Stomach (tissue), 19 donors: ENCODE measurements at places on chromosomes 12 and 14. TPM values are rescaled to one million over a fixed set of nuclear protein-coding genes. Genes with fewer than 3 reads are reported as not detected.

Gene LRRC74A
- polyA plus RNA-seq, result not detected

GRCh38 chr12:46384451-46385309 lies 12.1 kb upstream of the SLC38A2 start:
- H3K27ac ChIP-seq, result peak overlapping the region; percentile 99
- H3K36me3 ChIP-seq, result no peaks in the 10 kb centered on the region
- peaks cover 47% of the 10 kb centered on the region for H3K4me1 ChIP-seq
- H3K27me3 ChIP-seq, result no peaks in the 10 kb centered on the region

DNA sequence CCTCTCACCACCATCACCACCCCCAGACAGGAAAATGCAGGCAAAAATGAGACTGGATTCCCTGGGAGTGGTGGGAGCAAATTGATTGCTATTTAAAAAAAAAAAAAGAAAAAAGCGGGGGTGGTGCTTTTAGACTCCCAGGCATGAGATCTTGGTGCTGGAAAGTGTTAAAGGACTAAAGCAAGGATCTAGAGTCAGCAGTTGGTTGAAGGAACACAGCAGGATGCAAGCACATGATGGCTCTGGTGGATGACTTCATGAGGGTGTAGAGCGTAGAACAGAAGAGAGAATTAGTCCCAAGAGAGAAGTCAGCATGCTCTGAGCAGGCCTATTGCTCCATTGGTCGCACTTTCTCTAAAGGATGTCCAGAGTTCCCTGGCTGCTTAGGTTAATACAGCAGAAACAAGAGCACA lies 183.8 kb upstream of the HMGA2 start:
- H3K27me3 ChIP-seq, result no peaks in the 10 kb centered on the region
- H3K27ac ChIP-seq, result no peak overlapping the region
- H3K4me3 ChIP-seq, result no peak overlapping the region
- DNase-seq, result no peak
- no peaks in the 10 kb centered on the region for H3K36me3 ChIP-seq
- no peaks in the 10 kb centered on the region for H3K4me1 ChIP-seq

Gene EID3
- 2.3 TPM for polyA plus RNA-seq

DNA sequence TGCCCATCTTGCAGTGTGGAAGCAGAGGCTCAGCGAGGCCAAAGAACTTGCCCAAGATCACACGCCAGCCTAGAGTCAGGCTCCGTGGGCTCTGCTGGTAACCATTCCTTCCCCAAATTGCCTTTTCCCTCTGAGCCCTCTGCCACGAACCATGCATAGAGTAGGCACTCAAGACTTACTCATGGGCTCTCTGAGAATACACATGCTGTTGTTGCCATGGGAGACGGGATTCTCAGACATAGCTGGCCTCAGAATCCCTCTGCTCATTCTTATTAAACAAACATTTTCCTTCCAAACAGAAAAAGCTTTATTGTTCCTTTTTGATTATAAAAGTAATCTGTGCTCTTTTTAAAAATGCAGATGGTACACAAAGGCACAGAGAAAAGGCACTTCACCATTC lies 52.5 kb upstream of the WSCD2 start:
- no peaks in the 10 kb centered on the region for H3K4me1 ChIP-seq
- no peaks in the 10 kb centered on the region for H3K36me3 ChIP-seq
- no peak overlapping the region for H3K27ac ChIP-seq
- DNase-seq, result no peak

DNA sequence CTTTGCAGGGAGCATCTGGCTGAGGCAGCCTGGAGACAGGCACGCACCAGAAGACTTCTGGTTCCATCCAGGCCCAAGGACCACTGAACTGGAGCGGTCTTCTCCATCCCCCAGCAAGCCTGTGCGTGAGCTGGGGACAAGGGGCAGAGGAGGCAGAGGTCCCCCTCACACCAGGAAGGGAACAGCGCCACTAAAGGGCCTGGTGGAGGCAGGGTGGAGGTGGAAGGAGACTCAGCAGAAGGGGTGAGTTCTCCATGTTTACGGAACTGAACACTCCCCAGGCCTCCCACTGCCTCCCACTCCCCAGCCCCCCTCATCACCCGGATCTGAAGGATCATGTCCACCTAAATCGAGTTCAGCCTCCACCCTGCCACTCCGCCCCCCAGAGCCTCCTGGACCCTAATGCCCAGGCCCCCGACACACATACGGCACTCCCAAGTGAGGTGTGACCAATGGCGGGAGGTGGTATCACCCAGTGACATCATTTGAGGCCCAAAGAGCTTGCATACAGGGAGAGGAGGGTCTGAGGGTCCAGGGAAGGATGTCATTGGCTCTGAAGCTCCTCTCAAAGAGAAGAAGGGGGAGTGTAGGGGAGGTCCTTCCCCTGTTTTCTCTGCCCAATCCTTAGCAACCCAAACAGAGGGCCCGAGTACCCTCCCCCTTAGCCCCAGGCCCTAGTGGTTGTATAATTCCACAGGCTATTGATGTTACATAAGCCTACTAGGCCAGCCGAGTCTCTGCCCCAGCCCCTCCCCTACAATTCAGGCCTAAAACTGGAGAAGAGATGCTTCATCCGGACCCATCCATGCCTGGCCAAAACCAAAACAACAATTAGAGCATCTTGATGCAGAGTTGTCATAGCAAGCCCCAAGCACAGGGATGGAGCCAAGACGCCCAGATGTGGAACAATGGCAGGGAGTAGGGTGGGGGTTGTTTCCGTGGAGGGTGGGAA lies 1.0 kb downstream of the FAIM2 start:
- no peaks in the 10 kb centered on the region for H3K36me3 ChIP-seq
- peaks cover 27% of the 10 kb centered on the region for H3K27me3 ChIP-seq
- no peak overlapping the region for H3K27ac ChIP-seq
- H3K4me1 ChIP-seq, result no peaks in the 10 kb centered on the region
- H3K4me3 ChIP-seq, result no peak overlapping the region
- DNase-seq, result no peak

DNA sequence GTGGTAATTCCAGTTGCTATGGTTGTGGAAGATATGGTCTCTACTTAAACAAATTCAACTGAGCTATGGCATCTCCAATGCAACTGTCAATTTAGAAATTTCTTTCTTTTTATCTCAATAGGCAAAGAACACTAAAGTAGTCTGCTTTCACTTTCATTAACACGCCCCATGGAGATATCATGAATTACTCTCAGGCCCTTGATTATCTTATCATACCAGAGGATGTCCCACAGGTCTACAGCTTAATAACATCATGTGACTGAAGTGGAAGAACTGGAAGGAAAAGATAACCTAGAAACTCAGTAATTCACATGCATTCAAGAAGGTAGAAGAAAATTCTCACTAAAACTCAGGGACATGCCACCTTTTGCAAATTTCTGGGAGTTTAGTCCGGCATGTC lies 114.3 kb downstream of the FLRT2 start:
- H3K4me1 ChIP-seq, result no peaks in the 10 kb centered on the region
- H3K27ac ChIP-seq, result no peak overlapping the region
- no peak overlapping the region for H3K4me3 ChIP-seq
- H3K36me3 ChIP-seq, result no peaks in the 10 kb centered on the region
- no peaks in the 10 kb centered on the region for H3K27me3 ChIP-seq

- H3K4me1 ChIP-seq, result no peaks in the 10 kb centered on the region
- no peak overlapping the region for H3K27ac ChIP-seq
- DNase-seq, result no peak
Measured at GRCh38 chr12:3038926-3039510, 38.2 kb upstream of the TSPAN9 start.

GRCh38 chr14:67705211-67705610 lies 3.5 kb downstream of the RDH12 start:
- no peak overlapping the region for H3K27ac ChIP-seq
- peaks cover 11% of the 10 kb centered on the region for H3K4me1 ChIP-seq

Gene LTB4R2
- not detected for polyA plus RNA-seq

GRCh38 chr12:99712281-99712680 lies 64.7 kb downstream of the GARIN6 start:
- no peak overlapping the region for H3K27ac ChIP-seq
- no peak overlapping the region for H3K4me3 ChIP-seq
- no peak for DNase-seq
- H3K36me3 ChIP-seq, result no peaks in the 10 kb centered on the region

Gene DHRS2
- 3.7 TPM for polyA plus RNA-seq

DNA sequence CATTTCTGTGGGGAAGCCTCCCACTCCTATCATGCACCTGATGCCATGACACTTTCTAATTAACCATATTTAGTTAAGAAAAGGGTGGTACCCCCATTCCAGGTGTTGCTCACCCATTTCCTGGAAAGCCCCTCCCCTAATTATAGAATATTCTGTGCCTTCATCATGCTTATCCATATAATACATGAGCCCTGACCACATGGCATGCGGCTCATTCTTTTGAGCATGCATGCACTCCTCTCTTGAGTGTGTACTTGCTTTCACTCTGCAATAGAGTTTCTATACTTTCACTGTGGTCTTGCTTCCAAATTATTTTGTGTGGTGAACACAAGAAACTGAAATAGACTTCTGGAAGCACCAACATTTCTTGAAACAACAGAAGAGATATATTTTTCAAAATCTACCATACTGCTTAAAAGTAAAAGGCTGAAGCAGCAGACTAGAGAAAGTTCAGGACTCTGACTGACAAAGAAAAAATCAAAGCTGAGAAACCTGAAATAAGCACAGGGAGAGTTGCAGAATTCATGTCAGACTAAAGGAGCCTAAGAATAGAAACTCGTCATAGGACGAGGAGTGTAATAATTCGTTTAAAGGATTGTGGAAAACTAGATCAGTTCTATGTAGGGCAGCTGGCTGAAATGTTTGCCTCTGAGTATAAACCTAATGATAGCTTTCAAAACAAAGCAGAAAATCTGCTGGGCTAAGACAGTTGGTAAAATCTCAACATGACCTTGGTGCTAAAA lies 144.8 kb downstream of the KITLG start:
- peak overlapping the region; percentile 57 for H3K27ac ChIP-seq
- H3K4me3 ChIP-seq, result no peak overlapping the region
- no peaks in the 10 kb centered on the region for H3K36me3 ChIP-seq
- H3K27me3 ChIP-seq, result no peaks in the 10 kb centered on the region
- H3K4me1 ChIP-seq, result peaks cover 49% of the 10 kb centered on the region

Gene GPX2
- polyA plus RNA-seq, result 301 TPM

Gene IFNG-AS1
- polyA plus RNA-seq, result not detected

DNA sequence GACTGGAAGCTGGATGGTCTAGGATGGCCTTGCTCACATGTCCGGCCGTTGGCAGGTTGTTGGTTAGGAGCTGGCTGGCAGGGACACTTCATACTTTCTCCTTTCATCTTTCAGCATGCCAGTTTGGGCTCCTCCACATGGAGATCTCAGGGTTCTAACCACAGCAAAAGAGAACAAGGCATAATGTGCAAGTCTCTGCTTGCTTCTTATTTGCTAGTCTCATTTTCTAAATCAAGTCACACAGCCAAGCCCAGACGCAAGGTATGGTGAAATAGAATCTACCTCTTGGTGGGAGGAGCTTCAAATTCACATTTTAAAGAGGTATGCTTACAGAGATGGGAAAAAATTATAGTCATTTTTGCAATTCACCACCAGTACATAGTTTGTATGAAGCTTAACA lies 69.1 kb upstream of the NAP1L1 start:
- DNase-seq, result no peak
- no peaks in the 10 kb centered on the region for H3K4me1 ChIP-seq
- H3K4me3 ChIP-seq, result no peak overlapping the region
- H3K36me3 ChIP-seq, result no peaks in the 10 kb centered on the region

- no peaks in the 10 kb centered on the region for H3K36me3 ChIP-seq
- H3K4me3 ChIP-seq, result no peak overlapping the region
- peak overlapping the region; percentile 86 for H3K27ac ChIP-seq
- H3K4me1 ChIP-seq, result peaks cover 28% of the 10 kb centered on the region
- DNase-seq, result peak; percentile 84
- no peaks in the 10 kb centered on the region for H3K27me3 ChIP-seq
Measured at GRCh38 chr14:50062438-50063085, 53.8 kb downstream of the VCPKMT start.

DNA sequence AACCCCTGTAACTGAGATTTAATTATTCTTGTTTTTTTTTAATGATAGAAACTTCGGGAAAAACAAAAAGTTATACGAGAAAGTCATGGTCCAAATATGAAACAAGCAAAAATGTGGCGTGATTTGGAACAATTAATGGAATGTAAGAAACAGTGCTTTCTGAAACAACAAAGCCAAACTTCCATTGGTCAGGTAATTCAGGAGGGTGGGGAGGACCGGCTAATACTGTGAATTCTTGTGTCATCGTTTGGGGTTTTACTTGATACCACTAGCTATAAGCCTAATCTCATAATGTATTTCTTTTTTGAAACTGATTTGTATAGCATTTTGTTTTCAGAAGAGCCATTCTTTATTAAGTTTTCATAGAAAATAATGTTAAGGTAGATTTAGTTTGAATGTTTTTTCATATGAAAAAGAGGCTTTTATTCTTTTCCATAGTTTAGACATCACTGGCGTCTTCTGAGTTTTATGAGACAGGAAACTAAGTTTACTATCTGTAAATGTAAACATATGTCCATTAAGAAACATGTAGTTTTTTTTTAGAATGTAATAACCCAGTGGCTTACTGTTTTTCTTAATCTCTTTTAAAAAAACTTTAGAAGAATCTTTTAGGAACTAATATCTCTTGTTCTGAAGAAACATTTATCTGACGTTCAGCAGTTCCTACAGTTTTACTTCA lies 62.9 kb upstream of the ATP2A2 start:
- H3K27ac ChIP-seq, result no peak overlapping the region
- H3K36me3 ChIP-seq, result no peaks in the 10 kb centered on the region
- no peak overlapping the region for H3K4me3 ChIP-seq
- no peaks in the 10 kb centered on the region for H3K27me3 ChIP-seq
- no peak for DNase-seq
